ENCODE measurements at places on chromosomes 3 and 15.

GRCh38 chr3:140092848-140093536 lies 158.0 kb downstream of the CLSTN2 start:
- DNase-seq, result peak; percentile 82

GRCh38 chr3:126951561-126951960 lies 31.4 kb upstream of the PLXNA1 start:
- no peak for DNase-seq

DNA sequence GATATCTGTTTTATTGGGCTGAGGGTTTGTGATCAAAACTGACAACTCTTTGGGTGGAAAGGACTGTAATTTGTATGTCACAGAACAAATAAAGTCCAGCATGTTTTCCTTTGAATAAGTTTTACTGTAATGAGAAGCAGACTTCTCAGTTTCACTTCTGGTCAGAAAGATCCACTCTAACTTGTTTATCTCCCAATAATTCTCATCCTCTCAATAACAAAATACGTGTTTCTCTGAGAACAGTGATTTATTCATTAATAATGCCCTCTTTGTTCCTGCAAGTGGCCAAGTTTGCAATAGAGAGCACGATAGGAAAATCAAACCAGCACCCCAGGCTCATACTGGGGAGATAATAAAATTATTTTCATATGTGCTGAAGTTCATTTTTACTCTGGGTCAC lies 190.6 kb downstream of the CNTN3 start:
- no peak for DNase-seq

- DNase-seq, result no peak
Measured at GRCh38 chr15:83158393-83158792, 49.2 kb downstream of the HDGFL3 start.

DNA sequence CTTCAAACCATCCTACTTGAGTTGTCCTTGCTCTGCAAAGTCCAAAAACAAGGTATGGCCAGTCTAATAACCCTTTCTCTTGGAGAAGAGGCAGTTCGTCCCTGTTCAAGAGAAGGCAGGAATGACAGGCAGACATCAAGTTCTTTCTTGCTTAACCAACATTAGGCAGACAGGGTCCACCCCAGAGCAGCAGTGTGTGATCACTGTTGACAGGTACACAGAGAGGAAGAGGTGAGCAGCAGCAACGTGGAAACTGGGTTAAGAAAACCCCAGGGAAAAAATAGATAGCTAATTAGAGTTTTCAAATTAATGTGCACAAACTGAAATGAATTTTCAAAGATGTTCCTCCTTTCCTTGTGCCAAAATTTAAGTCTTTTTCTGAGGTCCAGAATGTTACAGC lies 48.2 kb downstream of the TNIK start:
- no peak for DNase-seq

- DNase-seq, result no peak
Measured at GRCh38 chr15:26051761-26052675, 188.9 kb upstream of the ATP10A start.

DNA sequence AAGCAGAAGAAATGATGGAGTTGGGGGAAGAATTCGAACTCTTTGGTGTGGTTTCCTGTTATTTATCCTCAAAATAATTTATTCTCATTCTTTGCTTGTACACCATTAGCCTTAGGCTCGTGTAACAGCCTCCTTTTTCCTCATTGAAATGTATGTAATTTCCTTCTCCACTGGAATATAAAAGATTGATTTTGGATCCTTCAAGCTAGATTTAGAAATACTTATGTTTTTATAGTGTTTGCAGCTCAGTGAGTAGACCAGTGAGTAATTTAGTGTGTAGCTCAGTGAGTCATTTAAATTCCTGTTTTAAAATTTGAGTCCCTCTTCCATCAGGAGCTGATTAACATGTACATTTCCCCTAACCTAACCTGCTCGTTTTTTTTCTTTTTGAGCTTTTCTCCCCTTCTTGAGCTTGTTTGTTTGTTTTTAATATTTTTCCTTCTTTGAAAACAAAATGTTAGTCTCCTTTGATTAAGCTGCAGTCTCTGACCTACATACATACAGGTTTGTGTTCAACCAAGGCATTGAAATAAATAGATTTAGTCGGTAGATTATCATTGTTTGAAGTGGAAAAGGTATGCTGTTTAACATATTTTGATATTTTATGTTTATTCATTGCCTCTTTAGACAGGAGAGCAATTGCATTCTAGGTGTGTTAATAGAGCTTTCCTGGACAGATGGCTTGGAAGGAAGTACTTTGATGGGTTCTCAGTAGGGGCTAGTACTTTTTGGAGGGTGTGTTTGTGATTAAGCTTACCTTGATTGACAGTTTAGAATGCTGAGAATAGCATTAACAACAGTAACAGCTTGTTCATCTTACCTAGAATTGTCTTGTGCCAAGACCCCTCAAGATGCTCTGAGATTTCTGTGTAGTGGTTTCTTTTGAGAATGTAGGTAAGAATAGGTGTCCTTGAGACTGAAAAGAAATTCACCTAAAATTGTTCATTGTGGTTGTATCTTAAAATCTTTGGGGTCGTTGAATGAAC lies 5.9 kb downstream of the USP3 start:
- no peak for DNase-seq

Data from NCI-H446 (cell line).